ENCODE measurements at places on chromosomes 2 and 18.

DNA sequence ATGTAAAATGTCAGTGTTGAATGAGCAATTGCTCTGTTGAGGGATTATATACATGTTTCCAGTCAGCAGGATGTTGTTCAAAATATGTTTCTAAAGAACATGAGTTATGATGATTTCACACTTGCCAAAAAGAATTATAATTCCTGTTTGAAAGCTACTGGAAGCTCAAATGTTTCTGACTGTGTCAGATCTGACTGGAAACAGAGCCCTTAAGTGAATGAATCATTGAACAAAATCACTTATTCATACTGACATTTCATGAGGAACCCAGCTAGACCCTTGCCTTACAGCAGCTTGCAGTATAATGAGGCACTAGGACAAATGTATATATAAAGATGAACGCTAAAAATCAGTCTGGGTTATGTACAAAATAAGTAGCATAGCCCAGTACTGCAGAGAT is 35.4 kb upstream of the ITGAV start:
- DNase-seq = no peak

- no peak for DNase-seq
Observed at GRCh38 chr18:53135654-53136053, 795.7 kb downstream of the DCC start.

GRCh38 chr2:104863468-104864279 is 9.8 kb downstream of the POU3F3 start:
- no peak for DNase-seq

DNA sequence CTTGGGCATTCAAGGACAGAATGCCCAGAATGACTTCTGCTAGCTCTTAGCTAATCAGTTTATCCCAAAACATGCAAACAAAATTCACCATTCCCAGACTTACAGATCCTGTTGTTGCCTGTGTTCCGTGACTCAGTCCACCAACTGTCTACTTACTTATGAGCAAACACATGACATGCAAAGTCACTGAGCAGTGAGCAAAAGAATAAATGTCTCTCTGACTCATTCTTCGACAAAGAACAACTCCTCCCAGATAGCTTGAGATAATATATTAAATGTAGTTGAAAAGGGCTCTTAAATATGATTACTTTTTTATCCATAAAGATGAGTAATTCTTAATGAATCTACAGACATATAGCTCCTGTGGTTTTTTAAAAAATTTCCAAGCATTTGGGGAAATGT is 9.0 kb upstream of the CREG2 start:
- DNase-seq = no peak

GRCh38 chr18:35172451-35173035 is 68.3 kb upstream of the ZNF397 start:
- DNase-seq = no peak

DNA sequence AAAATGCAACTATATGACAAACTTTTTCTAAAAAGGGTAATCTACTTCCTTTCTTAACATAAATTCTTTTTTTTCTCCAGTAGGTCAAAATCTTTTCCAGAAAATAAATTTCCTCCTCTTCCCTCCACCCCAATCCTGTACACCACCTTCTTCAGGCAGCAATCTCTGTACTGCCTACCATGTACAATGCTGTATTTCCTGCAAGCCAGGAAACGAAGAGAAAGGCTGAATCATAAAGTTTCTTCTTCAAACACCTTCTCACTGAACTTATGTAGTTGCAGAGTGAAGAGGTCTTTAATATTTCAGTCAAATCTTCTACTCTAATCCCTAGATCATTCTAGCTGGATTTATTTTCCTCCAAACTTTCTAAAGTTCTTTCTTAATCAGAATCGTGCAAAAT is 18.2 kb upstream of the C2orf66 start:
- DNase-seq = no peak

- no peak for DNase-seq
Observed at GRCh38 chr2:74597410-74597809, 42.9 kb downstream of the DOK1 start.

- DNase-seq = no peak
Observed at GRCh38 chr18:12463191-12463590, 55.5 kb downstream of the PRELID3A start.

DNA sequence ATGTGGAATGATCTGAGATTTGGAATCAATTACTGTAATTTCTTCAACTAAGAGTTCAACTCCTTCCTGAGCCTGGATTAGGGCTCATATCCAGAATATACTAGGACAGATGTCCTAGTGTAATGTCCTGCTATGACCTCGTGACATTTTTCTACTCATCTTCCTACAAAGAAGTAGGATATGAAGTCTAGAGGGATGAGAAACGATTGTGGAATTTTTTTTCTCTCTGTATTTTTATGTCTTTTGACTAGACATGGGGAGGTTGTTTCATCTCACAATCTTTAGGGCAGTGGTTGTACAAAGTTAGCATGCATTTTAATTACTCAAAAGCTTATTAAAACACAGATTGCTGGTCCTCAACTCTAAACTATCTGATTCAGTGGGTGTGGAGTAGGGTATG is 203.0 kb downstream of the PARD3B start:
- DNase-seq = no peak

DNA sequence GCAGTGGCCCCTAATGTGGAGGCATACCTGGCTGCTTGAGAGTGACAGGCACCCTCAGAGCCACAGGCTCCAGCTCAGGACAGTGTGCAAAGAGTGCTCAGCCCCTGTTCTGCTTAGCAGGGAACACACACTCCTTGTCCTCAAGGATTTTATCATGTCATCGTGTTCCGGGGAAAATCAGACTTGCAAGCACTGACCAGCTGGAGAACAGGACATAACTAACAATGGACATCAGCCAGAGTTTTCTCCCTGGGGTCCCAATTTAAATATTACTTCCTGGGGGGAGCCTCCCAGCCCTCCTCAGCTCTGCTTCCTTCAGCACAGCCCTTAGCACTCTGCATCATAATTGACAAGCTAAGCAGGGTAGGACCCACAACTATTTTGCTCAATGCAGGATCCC is 175.4 kb upstream of the ACAA2 start:
- no peak for DNase-seq

DNA sequence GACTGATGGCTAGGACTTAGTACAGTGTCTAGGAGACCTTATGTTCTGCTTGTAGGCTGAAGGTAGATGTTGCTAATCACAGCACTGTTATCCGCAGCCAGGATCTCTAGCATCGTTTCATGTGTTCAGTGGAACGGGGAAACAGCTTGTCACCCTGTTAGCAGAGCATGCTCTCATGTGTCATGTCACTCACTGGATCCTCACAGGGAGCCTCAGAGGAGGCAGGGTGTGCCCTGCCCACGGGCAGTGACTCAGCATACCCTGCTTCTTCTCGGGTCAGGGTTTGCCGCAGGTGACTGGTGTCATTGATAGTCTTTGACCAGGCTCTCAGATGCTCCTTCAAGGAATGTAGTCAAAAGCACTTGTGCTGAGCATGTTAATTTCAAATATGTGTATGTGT is 44.4 kb downstream of the RPIA start:
- DNase-seq = no peak

DNA sequence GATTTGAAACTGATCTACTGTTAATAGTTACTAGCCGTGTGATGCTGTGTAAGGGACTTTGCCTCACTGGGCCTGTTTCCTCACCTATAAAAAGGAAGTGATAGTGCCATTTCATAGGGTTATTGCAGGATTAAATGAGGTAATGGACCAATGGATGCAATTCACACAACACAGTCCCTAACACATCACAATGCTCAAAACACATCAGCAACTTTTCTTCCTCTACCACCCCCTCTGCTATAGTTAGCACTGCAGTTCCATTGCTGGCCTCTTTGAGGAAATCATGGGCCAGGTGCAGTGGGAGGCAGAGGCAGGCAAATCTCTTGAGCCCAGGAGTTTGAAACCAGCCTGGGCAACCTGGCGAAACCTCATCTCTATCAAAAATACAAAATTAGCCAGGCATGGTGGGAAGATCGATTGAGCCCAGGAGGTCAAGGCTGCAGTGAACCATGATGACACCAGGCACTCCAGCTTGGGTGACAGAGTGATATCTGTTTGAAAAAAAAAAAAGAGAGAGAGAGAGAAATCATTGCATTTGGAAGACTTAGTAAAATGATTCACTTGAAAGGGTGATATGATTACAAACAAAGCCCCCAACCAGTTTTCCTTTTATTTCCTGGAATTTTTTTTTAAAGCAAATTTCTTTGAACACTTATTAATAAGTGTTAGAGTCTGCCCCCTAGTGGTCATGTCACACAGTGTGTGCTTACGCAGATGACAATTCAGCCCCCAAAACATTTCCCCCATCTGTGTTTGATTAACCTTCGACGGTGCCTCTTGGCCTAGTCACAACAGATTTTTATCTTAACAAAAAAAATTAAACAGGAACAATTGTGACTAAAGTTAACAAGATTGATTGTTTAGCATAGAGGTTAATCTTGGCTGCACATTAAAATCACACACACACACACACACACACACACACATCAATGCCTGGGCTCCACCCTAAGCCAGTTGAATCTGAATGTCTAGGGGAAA is 88.6 kb upstream of the BCL11A start:
- peak; percentile 35 for DNase-seq

- no peak for DNase-seq
Observed at GRCh38 chr2:63891488-63892030, 49.9 kb downstream of the UGP2 start.

DNA sequence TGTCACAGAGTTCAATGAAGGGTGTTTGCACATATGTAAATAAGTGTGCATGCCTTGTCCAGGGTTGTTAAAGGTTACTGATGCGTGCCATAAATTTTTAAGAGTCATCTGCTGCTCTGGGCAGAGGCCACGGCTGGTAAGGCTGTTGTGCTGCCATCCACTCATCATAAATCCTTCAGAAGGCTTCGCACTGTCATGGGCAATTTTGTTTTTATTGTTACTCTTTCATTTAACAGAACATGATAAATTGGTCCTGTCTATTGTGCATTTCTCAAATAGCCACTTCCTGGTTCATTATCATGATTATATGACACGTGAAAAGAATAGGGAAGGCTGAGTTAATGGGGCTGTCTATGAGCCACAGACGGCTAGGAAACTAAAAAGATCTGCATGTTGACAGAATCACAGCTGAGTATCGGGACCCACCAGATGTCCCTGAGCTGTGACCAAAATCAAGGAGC is 634.3 kb upstream of the SOX11 start:
- peak; percentile 99 for DNase-seq

DNA sequence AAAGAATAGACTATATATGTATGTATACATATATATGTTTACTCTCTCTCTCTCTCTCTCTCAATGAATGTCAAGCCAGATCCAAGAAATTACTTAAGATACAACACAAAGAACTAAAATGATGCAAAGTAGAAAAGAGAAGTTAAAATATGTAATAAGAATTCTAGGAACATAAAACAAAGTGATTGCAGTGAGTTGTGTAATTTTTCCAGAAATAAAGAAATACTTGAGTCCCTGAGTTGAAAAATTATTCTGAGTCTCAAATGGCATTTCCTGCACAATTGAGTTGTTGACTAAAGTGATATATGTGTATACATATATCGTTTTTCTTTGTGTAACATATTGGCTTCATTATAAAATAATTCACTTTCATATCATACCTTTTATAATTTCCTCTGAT is 262.4 kb downstream of the INSIG2 start:
- no peak for DNase-seq

DNA sequence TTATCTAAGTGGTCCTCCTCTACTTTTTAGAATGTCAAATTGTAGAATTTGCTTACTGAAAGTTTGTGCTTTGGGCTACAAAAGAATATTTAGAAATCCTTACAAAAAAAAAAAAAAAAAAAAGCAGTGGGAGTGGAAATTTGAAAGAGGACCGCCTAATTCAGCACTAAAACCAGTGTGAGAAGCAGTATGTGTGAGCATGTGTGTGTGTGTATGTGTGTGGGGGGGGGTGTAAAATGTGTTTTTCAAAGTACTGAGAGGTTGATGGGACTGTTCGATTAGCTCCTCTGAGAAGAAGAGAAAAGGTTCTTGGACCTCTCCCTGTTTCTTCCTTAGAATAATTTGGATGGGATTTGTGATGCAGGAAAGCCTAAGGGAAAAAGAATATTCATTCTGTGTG is at the start of gene VIT:
VIT (plus strand) TSS at position 175 of the 400 bp plus-strand sequence. CDS start 19,664 bp downstream, outside the sequence.
- DNase-seq = no peak

DNA sequence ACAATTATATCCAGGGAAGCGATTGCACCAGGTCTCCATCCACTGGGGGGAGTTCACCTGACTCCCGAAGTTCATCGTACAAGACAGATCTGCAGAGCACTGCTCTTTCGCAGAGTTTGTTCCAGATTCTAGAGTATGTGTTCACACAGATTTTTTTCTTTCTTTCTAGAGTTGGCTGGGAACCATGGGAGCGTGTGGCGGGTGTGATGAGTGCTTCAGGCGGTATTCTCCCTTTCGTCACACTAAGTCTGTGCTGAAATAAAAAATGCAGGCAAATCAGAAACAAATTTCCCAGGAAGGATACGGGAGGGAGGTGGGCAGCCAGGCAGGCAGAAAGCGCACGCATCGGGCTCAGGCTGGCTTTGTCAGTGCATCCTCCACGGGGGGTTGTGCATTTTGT is 129.8 kb upstream of the SOX11 start:
- DNase-seq = no peak

DNA sequence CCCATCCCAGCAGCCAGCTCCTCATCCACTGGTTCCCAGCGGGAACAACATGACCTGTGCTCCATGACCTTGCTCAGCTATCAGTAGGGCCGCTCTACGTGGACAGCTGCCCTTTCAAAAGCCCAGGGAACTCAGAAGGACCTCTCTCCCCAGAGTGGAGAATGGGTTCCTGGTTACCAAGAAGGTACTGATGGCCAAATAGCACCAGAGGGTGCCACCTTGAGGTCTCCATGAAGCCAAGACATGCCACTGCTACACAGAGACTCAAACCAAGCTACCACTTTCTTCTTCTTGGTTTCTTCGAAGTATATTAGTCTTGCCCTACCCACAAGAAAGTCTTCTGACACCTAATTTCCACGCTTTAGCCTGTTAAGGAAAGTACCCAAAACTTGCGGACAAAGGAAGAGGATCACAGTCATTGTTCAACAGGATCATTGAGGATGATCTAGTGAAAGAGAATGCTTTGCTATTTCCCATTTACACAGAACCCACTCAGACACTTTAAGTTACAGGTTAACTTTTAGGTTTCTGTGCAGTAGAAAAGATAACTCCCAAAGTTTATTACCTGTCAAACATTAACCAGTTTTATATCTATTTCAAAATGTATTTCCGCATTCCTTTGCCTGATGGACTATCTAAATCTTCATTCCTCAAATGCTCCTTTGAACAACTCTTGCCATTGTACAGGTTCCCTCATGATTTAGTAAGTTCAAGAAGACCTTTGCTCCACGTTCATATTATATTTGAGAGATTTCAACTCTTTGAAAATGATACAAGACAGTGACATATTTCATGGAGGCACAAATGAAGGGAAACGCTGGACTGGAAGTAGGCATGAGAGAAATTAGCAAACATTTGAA is 102.2 kb downstream of the ALPK2 start:
- no peak for DNase-seq

DNA sequence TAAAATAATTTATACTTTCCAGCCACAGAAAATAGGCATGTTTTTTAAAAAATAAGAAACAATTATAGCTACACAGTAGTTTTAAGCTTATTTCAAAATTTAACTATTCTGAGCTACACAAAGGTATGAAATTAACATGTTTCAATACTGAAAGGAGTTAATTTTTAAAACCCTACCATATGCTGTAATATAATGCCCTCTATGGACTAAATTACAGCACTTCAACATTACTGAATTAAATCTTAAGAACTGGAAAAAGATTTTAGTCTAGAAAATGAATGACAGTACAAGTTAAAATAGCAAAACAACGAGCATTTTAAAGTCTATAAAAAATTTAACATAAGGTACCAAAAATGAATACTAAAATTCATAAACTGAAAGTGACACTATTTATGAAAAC is 36.3 kb downstream of the RTN4 start:
- DNase-seq = no peak

GRCh38 chr2:118265873-118266455 is 177.7 kb downstream of the INSIG2 start:
- no peak for DNase-seq

- peak; percentile 77 for DNase-seq
Observed at GRCh38 chr2:27723372-27724144, 48.0 kb upstream of the MRPL33 start.

All from SHP77 (cell line).